ENCODE measurements at places on chromosomes 11 and 22. TPM values are rescaled to one million over a fixed set of nuclear protein-coding genes. Genes with fewer than 3 reads are reported as not detected.

The BIRC2 gene
- total RNA-seq = 56.9 TPM

The KCNJ11 gene
- total RNA-seq = 28.2 TPM

The FGF19 gene
- total RNA-seq = not detected

The TENM4 gene
- 18.3 TPM for total RNA-seq

The ZBTB16 gene
- 6.8 TPM for total RNA-seq

The ART1 gene
- 2.1 TPM for total RNA-seq

The APOBEC3F gene
- total RNA-seq = 1.0 TPM

The LDHAL6A gene
- not detected for total RNA-seq

The RASD2 gene
- 1.0 TPM for total RNA-seq

The TMPRSS6 gene
- total RNA-seq = not detected

The OR52N1 gene
- total RNA-seq = not detected

The FAM76B gene
- total RNA-seq = 12.0 TPM
